Stimulated activated CD4-positive, alpha-beta T cell treated with anti-CD3 and anti-CD28 coated beads, Interleukin-15, amount 100 ng/mL, for 24 hours (primary cell): ENCODE measurements at places on chromosomes 11 and 22.

DNA sequence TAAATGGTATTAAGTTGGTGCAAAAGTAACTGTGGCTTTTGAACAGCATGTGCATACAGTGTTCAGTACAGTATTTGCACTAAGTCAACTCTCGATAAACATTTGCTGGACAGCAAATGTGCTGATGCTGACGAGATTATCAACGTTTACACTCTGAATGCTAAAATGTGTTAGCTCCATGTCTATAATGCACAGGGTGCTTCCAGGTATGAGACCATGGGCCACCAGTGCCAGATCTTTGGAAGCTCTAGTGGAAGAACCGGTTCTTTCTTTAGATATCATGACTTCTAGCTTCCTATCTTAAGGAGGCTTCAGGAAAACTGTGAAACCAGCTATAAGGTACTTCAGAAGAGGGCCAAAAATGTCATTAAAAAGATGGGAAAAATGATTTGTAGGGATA is 17.2 kb downstream of the SNX19 start:
- no peak for DNase-seq

GRCh38 chr22:44430716-44431115 is 67.3 kb downstream of the RTL6 start:
- DNase-seq: no peak

DNA sequence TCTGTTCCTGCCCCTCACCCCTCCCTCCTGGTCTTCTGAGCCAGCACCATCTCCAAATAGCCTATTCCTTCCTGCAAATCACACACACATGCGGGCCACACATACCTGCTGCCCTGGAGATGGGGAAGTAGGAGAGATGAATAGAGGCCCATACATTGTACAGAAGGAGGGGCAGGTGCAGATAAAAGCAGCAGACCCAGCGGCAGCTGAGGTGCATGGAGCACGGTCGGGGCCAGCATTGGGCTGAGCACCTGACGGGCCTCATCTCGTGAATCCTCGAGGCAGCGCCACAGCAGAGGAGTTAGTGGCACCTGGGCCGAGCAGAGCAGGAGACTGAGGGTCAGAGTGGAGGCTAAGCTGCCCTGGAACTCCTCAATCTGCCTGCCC is 941.8 kb downstream of the BRD1 start:
- DNase-seq: no peak

GRCh38 chr11:18704698-18705097 is 6.1 kb downstream of the TMEM86A start:
- no peak for DNase-seq
